Suprapubic skin (tissue), 4 donors: ENCODE measurements at places on chromosomes 5 and 9.
A peak's percentile ranks its signal among the peaks of the same experiment; 100 is the strongest.

- no peaks in the 10 kb centered on the region for H3K4me1 ChIP-seq
- no peak overlapping the region for H3K27ac ChIP-seq
- no peaks in the 10 kb centered on the region for H3K27me3 ChIP-seq
- no peak overlapping the region for H3K4me3 ChIP-seq
These were observed 9.4 kb downstream of the TSC1 start for GRCh38 chr9:132935026-132935425.

GRCh38 chr9:81894891-81895290 lies 33.3 kb upstream of the SPATA31D4 start:
- no peaks in the 10 kb centered on the region for H3K4me1 ChIP-seq
- H3K4me3 ChIP-seq: no peak overlapping the region
- no peak for DNase-seq
- H3K27ac ChIP-seq: no peak overlapping the region
- no peaks in the 10 kb centered on the region for H3K27me3 ChIP-seq
- no peaks in the 10 kb centered on the region for H3K36me3 ChIP-seq

DNA sequence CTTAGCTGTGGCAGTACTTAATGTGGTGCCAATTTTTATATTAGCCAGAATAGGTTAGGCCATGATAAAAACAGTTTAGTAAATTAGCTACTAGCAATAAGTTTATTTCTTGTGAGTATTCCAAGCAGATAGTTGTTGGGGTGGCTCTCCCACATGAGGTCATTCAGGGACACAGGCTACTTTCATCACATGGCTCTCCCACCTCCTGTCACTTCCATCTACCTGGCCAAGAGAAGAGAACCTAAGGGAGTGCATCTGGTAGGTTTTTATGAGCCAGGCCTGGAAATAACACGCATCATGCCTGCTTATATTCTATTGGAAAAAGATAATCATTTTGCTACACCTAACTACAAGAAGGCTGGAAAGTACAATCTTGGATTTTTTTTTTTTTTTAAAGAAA lies 161.4 kb upstream of the CCNH start:
- H3K27ac ChIP-seq: no peak overlapping the region
- H3K4me1 ChIP-seq: no peaks in the 10 kb centered on the region
- H3K27me3 ChIP-seq: no peaks in the 10 kb centered on the region
- DNase-seq: no peak
- H3K36me3 ChIP-seq: no peaks in the 10 kb centered on the region
- no peak overlapping the region for H3K4me3 ChIP-seq

DNA sequence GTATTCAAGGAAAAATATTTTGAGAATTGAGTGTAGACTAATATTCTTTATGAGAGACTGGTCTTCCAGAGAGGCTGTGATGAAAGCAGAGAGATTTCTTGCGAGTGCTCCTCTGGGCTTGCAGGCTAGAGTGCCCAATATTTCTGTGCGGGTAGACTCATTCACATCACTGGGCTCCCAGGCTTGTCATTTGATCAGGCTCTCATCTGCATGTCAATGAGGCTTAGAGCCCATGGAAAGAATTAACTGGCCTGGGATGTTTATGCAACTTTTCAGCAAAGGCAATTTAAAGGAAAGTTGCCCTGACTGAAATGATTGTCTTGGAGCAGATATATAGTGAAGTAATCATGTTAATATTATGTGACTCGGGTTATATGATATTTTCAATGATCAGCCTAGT lies 42.3 kb downstream of the SNCAIP start:
- H3K4me3 ChIP-seq: no peak overlapping the region
- peaks cover 2% of the 10 kb centered on the region for H3K4me1 ChIP-seq
- no peaks in the 10 kb centered on the region for H3K27me3 ChIP-seq
- no peaks in the 10 kb centered on the region for H3K36me3 ChIP-seq
- DNase-seq: no peak

GRCh38 chr5:55533521-55534435 lies 986 bp downstream of the PLPP1 start:
- H3K4me3 ChIP-seq: peak overlapping the region; percentile 64
- no peaks in the 10 kb centered on the region for H3K27me3 ChIP-seq
- peaks cover 13% of the 10 kb centered on the region for H3K4me1 ChIP-seq
- H3K36me3 ChIP-seq: no peaks in the 10 kb centered on the region
- peak overlapping the region; percentile 90 for H3K27ac ChIP-seq

GRCh38 chr5:106412606-106413005 lies 1258.1 kb downstream of the EFNA5 start:
- H3K4me3 ChIP-seq: no peak overlapping the region
- H3K27ac ChIP-seq: no peak overlapping the region
- H3K36me3 ChIP-seq: no peaks in the 10 kb centered on the region
- H3K27me3 ChIP-seq: no peaks in the 10 kb centered on the region
- H3K4me1 ChIP-seq: no peaks in the 10 kb centered on the region
- no peak for DNase-seq

DNA sequence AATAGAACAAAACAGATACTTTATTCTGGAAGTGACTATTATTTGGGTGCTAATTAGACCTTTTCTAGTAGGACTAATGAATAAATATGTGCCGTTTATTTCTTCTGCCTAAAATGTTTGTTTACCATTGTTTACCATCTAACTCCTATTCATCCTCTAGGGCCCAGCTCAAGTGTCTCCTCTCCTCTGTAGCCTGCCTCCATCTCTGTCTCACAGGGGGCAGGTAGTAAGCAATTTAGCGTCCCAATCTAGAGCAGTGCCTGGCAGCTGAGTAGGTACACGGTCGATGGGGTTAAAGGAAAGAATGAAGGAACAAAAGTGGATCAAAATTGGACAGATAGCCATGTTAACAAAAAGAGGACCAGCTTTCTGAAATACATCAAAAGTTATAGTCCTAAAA lies 230.9 kb downstream of the SLF1 start:
- H3K27me3 ChIP-seq: no peaks in the 10 kb centered on the region
- H3K27ac ChIP-seq: no peak overlapping the region
- DNase-seq: no peak
- H3K4me1 ChIP-seq: no peaks in the 10 kb centered on the region

DNA sequence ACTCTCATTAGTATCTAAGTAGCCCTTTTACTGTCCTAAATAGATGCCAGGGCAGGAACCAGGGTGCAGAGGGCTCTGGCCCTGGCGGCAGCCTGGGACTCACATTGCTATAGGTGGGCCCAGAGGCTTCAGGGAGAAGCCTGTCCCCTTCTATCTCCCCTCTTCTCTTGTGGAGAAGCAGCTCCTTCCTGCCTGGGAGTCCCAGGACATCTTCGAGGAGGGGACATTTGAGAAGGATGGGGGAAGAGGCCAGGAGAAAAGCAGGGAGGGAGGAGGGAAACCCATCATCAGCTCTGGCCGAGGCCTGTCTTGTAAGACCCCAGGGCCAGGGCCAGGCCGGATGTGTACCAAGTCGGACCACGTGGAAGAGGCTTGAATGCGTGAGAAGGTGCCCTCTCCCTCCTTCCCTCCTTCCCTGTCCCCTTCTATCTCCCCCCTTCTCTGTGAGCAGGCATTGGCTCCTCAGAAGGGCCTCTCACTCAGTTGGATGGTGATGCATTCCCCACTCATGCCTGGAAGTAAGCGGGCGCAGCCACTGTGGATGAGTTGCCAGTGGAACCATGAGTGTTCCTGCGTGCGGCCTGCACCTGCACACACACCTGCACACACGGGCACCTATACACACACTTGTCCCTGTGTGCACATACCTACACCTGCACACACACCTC lies 20.7 kb upstream of the LPCAT1 start:
- H3K27ac ChIP-seq: no peak overlapping the region
- no peak overlapping the region for H3K4me3 ChIP-seq
- H3K4me1 ChIP-seq: peaks cover 15% of the 10 kb centered on the region
- H3K36me3 ChIP-seq: no peaks in the 10 kb centered on the region
